ENCODE measurements at places on chromosomes 6 and 20.

- no peak for DNase-seq
Measured at GRCh38 chr6:97535800-97536199, 252.8 kb upstream of the MMS22L start.

- DNase-seq = no peak
Measured at GRCh38 chr20:36989797-36990196, 38.3 kb upstream of the SAMHD1 start.

DNA sequence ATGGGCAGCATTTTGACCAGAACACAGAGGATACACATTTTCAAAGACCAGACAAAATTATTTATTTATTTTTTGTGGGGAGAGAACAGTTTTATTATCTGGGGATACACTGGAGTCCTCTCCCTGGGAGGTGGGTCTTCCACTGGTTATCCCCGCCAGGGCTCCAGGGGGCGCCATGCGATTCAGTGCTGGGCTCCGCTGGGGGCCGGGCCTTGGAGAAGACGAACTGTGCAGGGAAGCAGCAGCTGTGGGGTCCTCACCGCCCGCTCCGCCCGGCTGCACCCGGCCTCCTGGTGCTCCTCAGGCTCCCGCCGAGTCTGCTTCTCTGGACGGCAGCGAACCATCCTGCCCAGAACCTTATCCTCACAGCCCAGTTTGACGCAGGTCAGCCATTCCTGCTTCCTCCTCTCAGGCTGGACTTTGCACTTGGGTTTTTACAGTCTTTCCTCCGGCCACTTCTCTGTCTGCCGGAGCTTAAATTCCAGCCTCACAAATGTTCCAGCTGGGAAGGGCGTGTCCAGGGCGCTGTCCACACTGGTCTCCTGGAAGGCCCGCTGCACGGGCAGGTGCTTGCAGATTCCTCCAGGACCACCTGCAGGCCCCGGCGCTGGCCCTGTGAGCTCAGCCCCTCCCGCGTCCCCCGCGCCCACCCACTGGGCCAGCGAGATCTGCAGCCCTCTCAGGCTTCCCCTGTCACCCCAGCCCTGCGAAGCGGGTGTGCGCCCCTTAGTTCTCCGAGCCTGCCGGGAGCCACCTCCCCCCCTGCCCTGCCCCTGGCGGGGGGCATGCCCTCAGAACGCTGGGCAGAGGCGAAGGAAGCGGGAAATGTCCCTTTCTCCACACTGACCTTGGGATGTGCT is 1830.0 kb upstream of the DEFB115 start:
- DNase-seq = no peak

GRCh38 chr20:38523697-38524096 is 51.1 kb downstream of the RALGAPB start:
- DNase-seq = peak; percentile 56

DNA sequence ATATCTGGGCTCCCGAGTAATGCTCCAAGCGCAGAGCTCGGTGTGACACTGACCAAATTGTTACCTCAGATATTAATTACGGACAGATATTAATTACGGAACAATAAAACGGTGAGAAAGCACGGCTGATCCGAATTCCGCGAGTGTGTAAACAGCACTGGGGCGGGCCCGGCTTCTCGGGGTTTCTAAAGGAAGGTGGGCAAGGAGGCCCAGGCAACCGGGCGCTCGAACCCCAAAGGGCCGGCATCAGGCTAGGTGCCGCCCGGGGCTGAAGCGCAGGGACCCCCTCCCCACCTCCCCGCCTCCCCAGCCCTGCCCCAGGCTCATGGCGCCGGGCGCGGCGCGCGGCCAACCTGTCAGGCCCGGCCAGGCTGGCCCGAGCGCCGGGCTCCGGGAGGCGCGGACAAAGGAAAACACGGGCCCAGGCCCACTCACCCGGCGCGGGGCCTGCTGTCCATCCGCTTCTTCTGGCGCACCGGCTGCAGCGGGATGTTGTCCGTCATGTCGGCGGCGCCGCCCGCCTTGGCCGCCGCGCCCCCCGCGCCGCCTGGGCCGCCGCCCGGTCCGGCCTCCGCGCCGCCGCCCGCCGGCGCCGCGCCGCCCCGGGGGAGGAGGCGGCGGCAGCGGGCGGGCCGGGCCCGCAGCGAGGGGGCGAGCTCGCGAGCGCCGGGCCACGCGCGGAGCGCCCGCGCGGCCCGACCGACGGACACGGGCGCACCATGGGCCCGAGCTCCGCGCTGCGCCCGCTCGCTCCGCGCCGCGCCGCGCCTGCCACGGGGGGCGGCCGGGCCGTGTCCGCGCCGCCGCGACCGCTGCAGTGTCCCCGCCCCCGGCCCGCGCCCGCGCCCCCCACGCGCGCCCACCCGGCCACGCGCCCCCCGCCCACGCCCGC is at the start of gene ATP9A:
Gene ATP9A (minus strand): TSS at position 524 of the 892 bp plus-strand sequence. CDS start 21 bp downstream, at position 503.
- DNase-seq = peak; percentile 36

GRCh38 chr6:36380166-36380565 is 7.3 kb downstream of the ETV7 start:
- DNase-seq = no peak

- peak; percentile 25 for DNase-seq
Measured at GRCh38 chr6:20706238-20706938, 172.1 kb downstream of the CDKAL1 start.

DNA sequence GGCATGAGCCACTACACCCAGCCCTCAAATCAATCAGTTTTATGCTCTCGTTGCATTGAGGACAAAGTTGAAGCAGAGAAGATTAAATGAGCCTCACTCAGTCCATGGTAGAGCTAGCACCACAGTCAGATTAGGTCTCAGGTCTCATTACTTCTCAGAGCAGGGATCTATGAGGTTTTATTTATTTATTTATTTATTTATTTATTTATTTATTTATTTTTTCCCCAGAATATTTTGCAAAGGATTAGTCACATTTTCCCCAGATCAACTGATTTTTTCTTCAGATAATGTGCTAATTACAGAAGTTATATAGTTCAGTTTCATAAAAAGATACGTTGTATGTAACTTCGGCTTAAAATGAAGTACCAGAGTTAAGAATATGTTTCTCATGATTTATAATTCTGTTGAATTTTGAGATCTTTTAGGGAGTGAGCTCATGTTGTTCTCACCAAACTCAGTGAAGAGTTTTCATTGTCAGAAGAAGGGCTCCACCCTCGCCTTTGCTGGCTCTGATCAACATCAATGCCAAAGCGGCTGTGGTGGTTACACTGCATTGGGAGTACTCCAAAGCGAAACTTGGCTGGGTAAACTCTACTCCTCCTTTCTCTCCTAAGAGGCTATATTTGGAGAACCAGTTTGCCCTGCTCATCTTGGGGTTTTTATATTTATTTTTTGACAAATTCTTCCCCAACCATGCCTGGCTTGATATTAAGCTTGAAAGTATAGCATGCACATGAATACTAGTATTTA is 12.9 kb upstream of the ID4 start:
- no peak for DNase-seq

- peak; percentile 22 for DNase-seq
Measured at GRCh38 chr6:54404791-54405190, 96.5 kb downstream of the TINAG start.

DNA sequence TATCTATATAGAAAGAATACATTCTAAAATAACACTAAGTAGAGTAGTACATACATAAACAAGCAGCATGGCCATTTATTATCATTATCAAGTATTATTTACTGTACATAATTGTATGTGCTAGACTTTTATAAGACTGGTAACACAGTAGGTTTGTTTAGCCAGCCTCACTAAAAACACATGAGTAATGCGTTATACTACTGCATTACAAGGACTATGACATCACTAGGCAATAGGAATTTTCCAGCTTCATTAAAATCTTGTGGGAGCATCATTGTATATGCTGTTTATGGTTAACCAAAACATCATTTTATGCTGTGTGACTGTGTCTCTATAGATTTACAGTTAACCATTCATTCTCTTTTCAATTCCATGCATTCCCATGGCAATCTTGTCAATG is 131.7 kb upstream of the HDGFL1 start:
- DNase-seq = peak; percentile 5

DNA sequence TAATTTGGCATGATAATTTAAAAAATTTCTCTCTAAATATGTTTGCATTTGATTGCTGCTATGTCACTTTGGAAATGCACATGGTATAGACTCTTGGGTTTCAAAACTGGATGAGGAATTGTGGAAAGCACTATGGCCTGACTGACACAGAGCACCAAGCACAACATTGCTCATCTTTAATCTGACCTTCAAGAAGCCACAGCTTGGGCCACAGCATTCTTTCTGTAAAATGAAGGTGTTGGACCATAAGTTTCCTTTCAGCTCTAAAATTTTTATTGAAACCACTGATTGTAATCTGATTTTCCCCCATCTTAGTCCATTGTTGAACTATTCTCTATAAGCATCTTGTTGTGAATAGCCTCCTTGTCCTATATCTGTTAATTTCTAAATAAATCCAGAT is 41.0 kb downstream of the QKI start:
- peak; percentile 70 for DNase-seq

DNA sequence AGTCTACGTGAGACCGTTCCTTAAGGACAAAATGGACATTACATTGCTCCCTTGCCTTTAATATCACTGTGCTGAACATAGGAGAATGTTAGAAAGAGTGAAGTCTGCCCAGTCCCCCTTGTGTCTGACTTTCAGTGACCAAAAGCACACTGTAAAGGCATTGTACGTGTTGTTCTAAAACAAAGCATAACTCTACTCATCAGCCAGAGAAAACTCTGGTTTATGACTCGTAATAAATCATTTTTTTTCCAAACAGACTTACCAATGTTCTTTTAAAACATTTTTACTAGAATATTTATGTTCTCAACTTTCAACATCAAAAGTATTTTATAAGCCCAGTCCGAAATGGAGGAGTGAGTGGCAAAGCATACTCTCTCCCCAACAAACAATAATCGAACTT is 262.5 kb downstream of the GJA1 start:
- DNase-seq = no peak

GRCh38 chr6:14664112-14664601 is 546.6 kb downstream of the CD83 start:
- DNase-seq = peak; percentile 23

DNA sequence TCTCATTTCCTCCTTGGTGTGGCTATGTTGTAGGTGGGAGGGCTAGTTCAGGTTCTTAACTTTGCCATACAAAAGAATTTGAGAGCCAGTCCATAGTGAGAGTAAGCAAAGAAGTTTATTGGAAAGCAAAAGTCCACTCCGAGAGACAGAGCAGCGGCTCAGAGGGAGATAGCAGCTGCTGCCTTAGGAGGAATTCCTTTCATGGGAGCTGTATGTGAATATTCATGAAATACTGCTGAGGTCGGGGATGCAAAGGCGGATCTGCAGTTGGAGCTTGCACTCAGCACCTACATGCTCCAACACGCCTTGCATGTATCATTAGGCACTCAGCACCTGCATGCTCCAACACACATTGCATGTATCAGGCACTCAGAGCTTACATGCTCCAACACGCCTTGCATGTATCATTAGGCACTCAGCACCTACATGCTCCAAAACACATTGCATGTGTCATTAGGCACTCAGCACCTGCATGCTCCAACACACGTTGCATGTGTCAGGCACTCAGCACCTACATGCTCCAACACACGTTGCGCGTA is 54.9 kb downstream of the CDH4 start:
- DNase-seq = no peak

DNA sequence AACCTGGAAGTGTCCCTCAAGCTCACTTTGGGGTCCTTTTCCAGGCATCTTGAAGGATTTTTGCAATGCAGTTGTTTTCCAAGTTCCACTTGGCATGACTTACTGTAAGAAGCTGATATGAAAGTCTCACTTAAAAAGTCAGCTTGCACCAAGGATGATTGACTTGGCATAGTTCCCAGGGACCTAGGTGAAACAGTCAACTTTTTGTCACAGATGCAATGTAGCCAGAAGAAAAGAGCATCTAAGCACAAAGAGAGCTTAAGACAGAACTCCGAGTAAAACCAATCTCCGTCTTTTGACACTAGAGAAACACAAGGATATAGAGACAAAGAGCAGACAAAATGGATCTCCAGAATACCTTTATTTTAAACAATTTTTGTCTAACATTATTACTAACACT is 2.6 kb upstream of the ZSCAN12 start:
- DNase-seq = no peak

GRCh38 chr6:36353411-36353915 is 16.8 kb upstream of the BNIP5 start:
- DNase-seq = no peak
